ENCODE measurements at places on chromosomes 5 and 9.

- DNase-seq, result no peak
These were observed 16.2 kb upstream of the MGAT1 start for GRCh38 chr5:180818677-180819341.

GRCh38 chr5:114369680-114370417, 8.0 kb downstream of the KCNN2 start:
- DNase-seq, result no peak

- no peak for DNase-seq
These were observed 15.3 kb downstream of the PLPP7 start for GRCh38 chr9:131304676-131305355.

DNA sequence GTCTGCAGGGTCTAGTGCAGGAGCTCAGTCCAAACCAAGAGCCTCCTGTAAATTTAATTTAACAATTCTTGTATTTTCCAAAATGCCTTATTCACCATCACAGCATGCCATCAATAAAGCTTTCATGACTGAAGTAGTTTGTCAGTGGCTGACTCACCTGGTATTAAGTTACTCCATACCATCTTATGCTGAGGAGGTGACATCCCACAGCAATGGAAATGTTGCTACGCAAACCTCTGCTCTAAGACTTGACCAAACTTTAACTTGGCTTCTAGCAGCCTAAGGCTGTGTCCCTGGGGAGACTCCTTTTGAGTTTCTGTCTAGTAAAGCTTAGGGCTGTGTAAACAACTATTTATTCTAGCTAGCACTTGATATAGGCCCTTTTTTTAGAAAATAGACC, 1231.3 kb upstream of the CDH18 start:
- DNase-seq, result no peak

GRCh38 chr9:70052768-70053167, 9.1 kb downstream of the MAMDC2 start:
- no peak for DNase-seq

GRCh38 chr5:171221916-171222315, 87.1 kb upstream of the TLX3 start:
- no peak for DNase-seq

DNA sequence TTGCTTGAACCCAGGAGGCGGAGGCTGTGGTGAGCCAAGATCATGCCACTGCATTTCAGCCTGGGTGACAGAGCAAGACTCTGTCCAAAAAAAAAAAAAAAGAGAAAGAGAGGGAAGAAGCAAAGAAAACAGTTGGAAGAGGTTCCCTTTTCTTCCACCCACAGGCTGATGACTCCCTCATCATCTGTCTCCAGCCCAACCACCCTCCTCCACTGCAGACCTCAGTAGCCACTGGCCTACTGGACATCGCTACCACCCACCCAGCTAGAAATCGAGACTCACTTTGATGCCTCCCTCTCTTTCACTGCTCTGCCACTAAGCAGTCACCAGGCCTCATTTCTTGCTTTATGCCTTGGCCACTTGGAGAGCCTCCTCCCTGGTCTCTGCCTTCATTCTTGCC, 71.2 kb downstream of the NIPSNAP3B start:
- peak; percentile 71 for DNase-seq

DNA sequence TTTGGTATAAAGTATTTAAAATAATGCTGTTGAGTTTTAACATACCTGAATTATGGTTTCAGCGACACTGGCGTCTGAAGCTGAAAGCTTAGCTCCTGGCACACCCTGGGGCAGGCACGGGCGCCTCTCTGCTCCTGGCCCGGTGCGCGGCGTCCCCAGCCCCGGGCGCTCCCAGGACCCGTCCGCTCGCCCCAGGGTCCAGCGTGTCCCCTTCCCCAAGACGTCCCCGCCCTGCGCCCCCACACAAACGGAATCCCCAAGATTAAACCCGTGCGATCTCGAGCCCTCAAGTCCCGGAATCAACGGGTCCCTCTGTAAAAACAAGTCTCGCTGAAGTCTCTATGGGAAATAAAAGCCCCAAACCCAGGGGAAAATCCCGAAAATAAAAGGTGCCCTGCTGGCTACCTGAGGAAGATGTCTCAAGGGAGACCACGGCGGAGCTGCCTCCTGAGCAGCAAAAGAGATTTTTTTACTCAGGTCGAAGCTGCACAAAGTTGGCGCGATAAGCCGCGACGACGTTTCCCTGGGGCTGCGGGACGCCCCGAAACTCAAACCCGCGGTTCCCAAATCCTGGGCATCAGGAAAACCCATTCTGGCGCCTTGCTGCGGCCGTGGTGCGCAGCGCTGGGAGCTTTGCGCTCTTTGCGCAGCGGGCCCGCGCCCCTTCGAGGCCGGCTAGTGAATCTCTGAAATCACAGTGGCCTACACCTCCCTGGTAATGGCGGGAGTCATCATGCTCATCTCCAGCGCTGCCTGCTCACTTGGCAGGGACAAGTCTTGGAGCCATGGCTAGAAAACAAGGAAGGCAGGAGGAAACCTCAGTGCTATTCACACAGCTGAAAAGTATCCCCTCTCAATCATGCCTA, 6.3 kb upstream of the IFNA8 start:
- DNase-seq, result no peak

DNA sequence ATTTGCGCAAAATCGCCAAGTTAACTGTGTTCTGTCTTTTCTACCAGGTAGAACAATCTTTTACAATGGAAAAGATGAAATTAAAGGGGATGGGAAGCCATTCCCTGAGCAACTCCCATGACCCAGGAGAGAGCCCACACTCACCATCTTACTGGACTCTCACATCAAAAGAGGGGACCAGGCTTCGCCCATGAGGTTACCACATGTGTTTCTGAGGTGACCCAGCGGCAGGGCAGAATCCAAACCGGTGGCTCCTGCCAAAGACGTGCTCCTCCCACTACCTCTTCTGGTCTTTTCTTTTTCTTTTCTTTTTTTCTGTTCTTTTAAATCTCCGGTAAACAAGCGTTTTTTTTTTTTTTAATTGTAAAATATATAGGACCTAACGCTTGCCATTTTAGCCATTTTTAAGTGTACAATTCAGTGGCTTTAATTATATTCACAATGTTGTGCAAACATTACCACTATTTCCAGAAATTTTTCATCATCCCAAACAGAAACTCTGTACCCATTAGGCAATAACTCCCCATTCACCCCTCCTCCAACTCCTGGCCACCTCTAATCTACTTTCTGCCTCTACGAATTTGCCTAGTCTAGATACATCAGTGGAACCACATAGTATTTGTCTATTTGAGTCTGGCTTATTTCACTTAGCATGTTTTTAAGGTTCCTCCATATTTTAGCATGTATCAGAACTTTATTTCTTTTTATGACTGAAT, 19.3 kb downstream of the PTPN3 start:
- DNase-seq, result no peak

DNA sequence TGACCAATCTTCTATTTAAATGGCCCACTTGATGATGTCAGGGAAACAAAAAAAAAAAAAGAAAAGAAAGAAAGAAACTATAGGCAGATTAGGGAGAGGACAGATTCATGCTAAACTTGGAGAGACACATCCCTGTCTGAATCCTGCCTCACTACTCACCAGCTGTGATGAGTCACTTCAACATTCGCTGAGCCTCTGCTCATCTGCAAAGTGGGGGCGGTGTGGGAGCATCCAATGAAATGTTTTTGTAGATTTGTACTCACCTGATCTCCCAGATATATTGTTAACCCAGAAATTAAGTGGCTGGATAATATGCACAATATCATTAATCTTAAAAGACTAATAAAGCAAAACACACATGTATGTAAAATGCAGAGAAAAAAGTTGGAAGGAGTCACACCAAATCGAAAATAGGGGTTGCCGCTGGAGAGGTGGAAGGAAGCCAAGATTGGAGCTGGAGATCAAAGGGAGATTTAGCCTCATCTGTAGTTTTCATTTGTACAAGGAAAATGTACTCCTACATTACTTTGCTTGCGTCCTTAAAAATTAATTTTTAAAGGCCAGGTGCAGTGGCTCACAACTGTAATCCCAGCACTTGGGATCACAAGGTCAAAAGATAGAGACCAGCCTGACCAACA, 17.0 kb upstream of the ERGIC1 start:
- no peak for DNase-seq

DNA sequence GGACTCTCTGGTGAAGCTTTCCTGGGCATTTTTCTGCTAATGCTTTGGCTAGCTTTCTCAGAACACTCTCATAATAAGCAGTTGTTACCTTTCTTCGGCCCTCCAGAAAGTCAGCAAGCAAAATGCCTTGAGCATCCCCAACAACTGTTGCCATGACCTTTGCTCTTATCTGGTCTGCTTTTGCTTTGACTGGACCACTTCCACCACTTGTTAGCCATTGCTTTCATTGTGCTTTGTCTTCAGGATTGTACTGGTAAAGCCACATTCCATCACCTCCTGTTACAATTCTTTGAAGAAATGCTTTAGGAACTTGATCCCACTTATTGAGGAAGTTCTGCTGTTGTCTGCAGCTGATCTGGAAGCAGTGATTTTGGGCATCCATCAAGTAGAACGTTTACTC, 35.7 kb downstream of the RAD50 start:
- no peak for DNase-seq
